ENCODE measurements at places on chromosomes 16 and 17.

- DNase-seq: no peak
Measured at GRCh38 chr16:67183-67791, 5.1 kb downstream of the RHBDF1 start.

DNA sequence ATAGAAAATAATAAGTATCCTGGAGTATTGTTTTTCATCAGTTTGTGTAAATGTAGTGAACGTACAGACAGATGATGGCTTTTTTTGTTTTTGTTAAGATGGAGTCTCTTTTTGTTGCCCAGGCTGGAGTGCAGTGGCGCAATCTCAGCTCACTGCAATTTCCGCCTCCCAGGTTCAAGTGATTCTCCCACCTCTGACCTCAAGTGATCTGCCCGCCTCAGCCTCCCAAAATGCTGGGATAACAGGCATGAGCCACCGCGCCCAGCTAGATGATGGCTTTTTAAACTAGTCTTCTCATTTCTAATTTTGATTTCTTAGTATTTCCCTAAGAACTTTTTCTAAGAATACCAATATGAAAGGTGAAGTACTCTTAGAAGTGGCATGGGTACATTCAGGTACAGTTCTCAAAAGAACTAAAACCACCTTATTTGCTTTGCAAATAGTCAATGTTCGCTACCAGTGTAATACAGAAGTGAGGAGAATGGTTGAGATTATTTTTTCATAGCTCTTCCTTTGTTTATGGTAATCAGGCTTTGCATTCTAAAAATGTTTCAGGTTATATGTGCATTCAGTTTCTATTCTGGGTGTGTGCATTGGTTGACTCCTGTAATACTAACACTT is 34.2 kb downstream of the TTC19 start:
- DNase-seq: no peak

DNA sequence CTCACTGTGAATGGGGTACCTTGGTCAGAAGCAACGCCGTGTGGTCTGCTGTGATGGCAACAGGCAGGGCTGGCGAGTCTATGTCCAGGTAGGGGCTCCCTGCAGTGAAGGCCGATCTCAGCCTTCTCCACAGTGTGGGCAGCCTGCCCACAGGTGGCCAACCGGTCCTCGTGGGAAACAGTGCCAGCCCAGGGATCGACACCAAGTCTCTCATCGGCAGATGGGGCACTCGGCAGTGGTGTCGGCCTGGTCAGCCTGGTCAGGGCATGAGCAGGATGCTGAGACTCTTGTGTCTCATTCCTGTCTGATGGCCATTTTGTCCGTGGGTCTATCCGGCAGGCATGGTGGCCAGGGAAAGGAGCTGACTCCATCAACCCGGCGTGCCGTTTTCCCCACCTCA is 92.2 kb downstream of the TNFRSF13B start:
- DNase-seq: no peak

DNA sequence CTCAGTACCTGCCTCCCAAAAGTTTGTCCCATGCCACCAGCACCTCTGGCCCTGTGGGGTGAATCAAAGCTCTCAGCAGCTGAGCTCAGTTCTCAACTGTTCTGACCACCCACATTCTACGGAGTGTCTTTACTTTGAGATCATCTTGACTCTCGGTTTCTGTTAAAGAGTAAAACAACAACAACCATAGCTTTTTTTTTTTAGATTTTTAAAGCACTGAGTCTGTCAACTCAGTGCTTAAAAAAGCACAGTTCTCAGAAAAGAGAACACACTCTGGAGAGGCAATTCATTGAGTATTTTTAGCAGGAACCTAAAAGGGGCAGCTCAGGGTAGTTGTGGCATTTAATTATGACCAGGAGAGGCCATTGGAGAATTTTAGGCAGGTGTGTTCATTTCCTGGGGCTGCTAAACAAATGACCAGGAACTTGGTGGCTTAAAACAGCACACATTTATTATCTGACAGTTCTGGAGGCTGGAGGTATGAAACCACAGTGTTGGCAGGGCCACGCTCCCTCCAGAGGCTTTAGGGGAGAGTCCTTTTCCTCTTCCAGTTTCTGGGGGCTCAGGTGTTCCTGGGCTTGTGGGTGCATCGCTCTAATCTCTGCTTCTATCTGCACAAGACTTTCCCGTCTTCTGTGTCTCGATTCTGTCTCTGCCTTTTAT is 6.7 kb upstream of the WFIKKN2 start:
- no peak for DNase-seq

GRCh38 chr16:19167710-19168370 is at the start of gene SYT17:
Gene SYT17, plus strand, starts transcription at chr16:19168240. Its CDS starts 407 bp downstream, at chr16:19168647.
- no peak for DNase-seq

DNA sequence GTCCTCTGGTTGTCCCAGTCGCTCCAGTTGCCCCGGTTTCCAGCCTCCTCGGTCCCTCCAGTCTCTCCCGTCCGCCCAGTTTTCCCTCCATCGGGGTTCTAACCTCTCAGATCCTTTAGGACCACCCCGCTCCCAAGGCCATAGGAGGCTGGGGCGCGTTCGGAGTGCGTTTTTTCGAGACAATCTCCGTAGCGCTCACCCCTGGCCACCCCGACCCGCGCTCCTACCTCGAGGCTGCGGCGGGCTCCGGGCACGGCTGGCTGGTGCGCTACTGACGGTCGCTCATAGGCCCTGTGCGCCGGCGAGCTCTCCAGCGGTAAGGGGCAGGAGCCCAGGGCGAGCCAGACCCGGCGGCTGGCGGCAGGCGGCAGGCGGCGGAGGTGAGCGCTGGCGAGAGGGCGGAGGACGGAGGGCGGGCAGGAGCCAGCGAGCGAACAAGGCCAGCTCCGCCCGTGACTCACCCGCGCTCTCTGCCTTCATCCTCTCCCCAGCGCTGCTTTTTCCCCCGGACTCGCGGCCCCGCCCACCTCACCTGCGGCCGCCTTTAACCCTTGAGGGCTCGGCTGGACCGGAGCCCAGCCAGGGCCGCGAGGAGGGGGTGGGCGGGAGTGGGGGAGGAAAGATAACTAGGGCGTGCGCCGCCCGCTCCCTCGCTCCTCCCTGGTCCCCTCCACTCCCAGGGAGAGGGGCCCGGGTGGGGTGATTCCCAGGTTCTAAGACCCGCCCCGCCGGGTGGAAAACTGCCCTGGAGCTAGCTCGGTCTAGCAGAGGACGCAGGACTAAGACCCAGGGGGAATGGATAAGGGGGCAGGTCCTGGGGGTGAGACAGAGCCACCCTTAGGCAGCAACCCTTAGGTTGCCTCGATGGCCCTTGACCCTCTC is at the start of gene SP6:
Gene SP6 (minus strand): TSS at position 472 of the 882 bp plus-strand sequence. CDS start 2,734 bp downstream, outside the sequence.
- peak; percentile 41 for DNase-seq

- DNase-seq: no peak
Measured at GRCh38 chr17:44115585-44116415, 7.6 kb downstream of the HDAC5 start.

- no peak for DNase-seq
Measured at GRCh38 chr16:52634104-52634503, 87.2 kb upstream of the TOX3 start.

- no peak for DNase-seq
Measured at GRCh38 chr17:75848523-75849278, 4.5 kb upstream of the UNC13D start.
